Spinal cord (tissue), 10 donors: ENCODE measurements at places on chromosomes 12 and 14.
A peak's percentile ranks its signal among the peaks of the same experiment; 100 is the strongest.

DNA sequence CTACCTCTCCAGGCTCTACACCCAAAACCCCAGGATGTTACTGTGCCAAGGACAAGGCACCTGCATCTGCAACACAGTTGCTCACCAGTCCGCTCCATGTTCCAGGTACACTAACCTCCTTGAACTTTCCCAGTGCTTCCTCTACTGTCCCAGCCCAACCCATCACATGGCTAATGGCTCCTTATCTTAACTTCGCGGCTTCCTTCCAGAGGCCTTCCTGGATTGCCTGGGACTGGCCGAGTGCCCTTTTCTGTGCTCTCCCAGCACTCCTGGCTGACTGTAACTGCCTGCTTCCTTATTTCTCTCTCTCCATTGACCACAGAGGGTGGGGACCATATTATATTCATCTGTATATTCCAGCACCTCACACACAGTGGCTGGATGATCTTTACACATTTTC lies 20.9 kb downstream of the POMT2 start:
- no peak overlapping the region for H3K27ac ChIP-seq
- DNase-seq = no peak
- H3K4me1 ChIP-seq = peaks cover 17% of the 10 kb centered on the region
- H3K4me3 ChIP-seq = no peak overlapping the region
- no peaks in the 10 kb centered on the region for H3K27me3 ChIP-seq

- H3K4me3 ChIP-seq = peak overlapping the region; percentile 13
- H3K27me3 ChIP-seq = no peaks in the 10 kb centered on the region
- peak; percentile 50 for DNase-seq
- H3K4me1 ChIP-seq = no peaks in the 10 kb centered on the region
- H3K36me3 ChIP-seq = no peaks in the 10 kb centered on the region
- no peak overlapping the region for H3K27ac ChIP-seq
These were observed 56.3 kb downstream of the FGD4 start for GRCh38 chr12:32455607-32456071.

GRCh38 chr12:13223941-13224340 lies 27.4 kb downstream of the EMP1 start:
- H3K4me1 ChIP-seq = no peaks in the 10 kb centered on the region
- H3K36me3 ChIP-seq = no peaks in the 10 kb centered on the region
- no peak overlapping the region for H3K4me3 ChIP-seq
- no peaks in the 10 kb centered on the region for H3K27me3 ChIP-seq

DNA sequence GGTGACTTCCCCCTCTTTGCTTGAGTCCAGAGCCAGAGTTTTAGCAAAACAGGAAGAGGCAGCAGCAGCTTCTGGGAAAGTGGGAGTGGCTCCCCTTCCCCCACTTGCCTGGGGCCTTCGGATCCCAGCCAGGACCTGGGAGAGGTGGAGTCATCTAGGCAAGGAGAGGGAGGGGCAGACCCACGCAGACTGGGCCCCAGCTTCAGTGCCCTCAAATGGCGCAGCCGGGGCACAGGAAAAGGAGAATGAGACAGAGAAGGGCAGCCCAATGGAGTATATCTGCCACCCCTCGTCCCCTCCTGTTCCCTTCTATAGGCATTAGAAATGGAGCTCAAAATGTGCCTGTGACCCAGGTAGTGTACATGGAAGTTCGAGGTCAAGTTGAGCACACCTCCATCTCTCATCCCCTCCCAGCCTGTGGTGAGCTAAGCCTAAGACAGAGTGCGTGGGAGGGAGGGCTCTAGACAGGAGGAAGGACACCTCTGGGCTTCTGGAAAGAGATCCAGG lies 9.3 kb upstream of the HDAC7 start:
- no peaks in the 10 kb centered on the region for H3K36me3 ChIP-seq
- H3K27me3 ChIP-seq = no peaks in the 10 kb centered on the region
- DNase-seq = no peak
- H3K4me3 ChIP-seq = no peak overlapping the region
- H3K4me1 ChIP-seq = peaks cover 9% of the 10 kb centered on the region
- H3K27ac ChIP-seq = peak overlapping the region; percentile 33

DNA sequence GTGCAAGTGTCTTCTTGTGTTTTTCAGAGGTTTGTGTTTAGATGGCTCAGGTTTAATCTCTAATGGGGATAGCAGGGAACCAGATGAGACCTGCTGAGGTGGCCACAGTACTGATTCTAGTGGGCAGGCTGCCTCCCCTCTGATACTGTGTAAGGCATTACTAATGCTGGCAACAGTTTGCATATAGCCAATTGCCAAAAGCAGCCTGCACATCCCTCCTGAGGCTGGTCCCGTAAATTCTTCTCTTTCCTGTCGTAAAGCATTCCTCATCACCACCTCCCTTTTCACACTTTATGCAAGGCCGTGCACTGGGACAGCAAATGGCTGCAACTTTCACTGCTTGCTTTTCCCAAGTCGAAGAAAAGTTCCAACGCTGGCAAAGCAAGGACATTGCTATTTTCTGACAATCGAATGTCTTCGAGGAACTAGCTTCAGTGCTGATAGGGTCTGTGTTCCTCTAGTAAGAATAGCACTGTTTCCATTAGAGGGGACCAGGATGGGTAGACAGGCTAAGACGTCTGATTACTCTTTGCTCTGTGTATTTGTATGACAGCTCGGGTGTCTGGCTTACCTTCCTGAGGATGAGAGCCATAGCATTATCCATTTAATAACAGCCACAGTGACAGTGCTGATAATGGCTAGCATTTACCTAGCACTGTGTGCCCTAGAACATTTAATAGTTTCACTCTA lies 178.2 kb upstream of the HIF1A start:
- no peaks in the 10 kb centered on the region for H3K36me3 ChIP-seq
- no peaks in the 10 kb centered on the region for H3K27me3 ChIP-seq
- peak; percentile 24 for DNase-seq
- no peaks in the 10 kb centered on the region for H3K4me1 ChIP-seq
- H3K27ac ChIP-seq = no peak overlapping the region
- H3K4me3 ChIP-seq = no peak overlapping the region

- peaks cover 2% of the 10 kb centered on the region for H3K27me3 ChIP-seq
- peak overlapping the region; percentile 59 for H3K4me3 ChIP-seq
- H3K27ac ChIP-seq = peak overlapping the region; percentile 35
- H3K36me3 ChIP-seq = peaks cover 45% of the 10 kb centered on the region
- no peak for DNase-seq
- H3K4me1 ChIP-seq = peaks cover 46% of the 10 kb centered on the region
These were observed 936 bp downstream of the AKT1 start for GRCh38 chr14:104794631-104794992.

DNA sequence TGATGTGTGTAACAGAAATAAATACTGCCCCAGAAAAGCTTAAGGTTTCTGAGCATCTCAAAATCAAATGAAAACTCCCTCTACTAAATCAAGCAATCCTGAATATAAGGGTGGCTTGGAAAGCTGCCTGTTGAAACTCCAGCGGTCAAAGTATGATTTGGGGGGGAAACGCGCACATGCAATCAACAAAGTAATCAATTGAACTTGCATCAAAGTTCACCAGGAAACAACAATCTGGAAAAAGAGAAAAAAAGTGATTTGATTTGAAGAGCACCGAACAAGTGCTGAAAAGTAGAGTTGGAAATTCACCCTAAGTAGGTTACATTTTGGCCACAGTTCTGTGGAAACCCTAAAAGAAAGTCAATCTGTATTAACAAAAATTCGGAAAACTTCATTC lies 700 bp downstream of the CNIH1 start:
- H3K36me3 ChIP-seq = no peaks in the 10 kb centered on the region
- H3K4me3 ChIP-seq = peak overlapping the region; percentile 65
- no peaks in the 10 kb centered on the region for H3K27me3 ChIP-seq
- no peak for DNase-seq
- peak overlapping the region; percentile 79 for H3K27ac ChIP-seq
- H3K4me1 ChIP-seq = peaks cover 8% of the 10 kb centered on the region

DNA sequence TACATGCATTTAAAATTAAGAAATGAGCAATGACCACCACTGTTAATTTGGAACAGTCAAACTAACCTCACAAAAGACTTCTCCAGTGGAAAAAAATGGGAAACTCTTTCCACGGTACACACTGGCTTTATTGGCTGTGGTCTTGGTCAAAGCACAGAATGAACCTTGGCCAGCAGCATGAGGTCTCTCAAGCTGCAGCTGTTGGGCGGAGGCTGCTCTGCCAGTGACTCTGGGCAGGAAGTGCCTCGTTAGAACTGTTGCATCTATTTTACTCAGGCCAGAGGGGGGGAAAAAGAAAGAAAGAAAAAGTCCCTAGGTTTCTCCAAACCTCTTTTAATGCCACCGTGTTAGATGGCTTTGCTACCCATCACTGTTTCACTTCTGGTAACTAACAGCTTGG lies 279.8 kb upstream of the DIO2 start:
- H3K36me3 ChIP-seq = no peaks in the 10 kb centered on the region
- no peak for DNase-seq
- H3K4me3 ChIP-seq = no peak overlapping the region
- H3K27ac ChIP-seq = no peak overlapping the region
- no peaks in the 10 kb centered on the region for H3K4me1 ChIP-seq

DNA sequence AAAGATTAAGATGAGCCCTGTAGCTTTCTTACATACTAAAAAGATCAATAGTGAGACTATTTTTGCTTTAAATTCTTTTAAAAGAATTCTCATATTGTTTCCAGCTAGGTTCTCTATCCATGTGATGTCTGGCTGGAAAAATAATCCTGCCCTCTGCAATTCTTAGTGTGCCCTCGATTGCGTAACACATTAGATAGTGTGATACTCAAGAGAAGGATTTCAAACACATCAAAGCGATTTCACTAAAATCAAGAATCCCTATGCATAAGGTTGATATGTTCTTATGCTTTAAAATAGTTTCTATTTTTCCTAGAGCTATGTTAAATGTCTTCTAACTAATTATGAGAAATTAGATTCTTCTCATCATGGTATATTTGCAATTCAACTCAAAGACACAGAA lies 127.3 kb upstream of the PLEKHA5 start:
- no peaks in the 10 kb centered on the region for H3K27me3 ChIP-seq
- no peaks in the 10 kb centered on the region for H3K36me3 ChIP-seq
- no peak for DNase-seq
- H3K4me3 ChIP-seq = no peak overlapping the region
- H3K27ac ChIP-seq = no peak overlapping the region

- H3K27me3 ChIP-seq = no peaks in the 10 kb centered on the region
- no peaks in the 10 kb centered on the region for H3K36me3 ChIP-seq
- no peak for DNase-seq
- peak overlapping the region; percentile 84 for H3K27ac ChIP-seq
- peak overlapping the region; percentile 12 for H3K4me3 ChIP-seq
These were observed 88.5 kb upstream of the NCOR2 start for GRCh38 chr12:124655698-124656516.

GRCh38 chr12:30570211-30570890 lies 125.3 kb downstream of the IPO8 start:
- H3K27me3 ChIP-seq = no peaks in the 10 kb centered on the region
- no peak for DNase-seq
- no peaks in the 10 kb centered on the region for H3K36me3 ChIP-seq
- H3K4me3 ChIP-seq = no peak overlapping the region
- no peak overlapping the region for H3K27ac ChIP-seq

DNA sequence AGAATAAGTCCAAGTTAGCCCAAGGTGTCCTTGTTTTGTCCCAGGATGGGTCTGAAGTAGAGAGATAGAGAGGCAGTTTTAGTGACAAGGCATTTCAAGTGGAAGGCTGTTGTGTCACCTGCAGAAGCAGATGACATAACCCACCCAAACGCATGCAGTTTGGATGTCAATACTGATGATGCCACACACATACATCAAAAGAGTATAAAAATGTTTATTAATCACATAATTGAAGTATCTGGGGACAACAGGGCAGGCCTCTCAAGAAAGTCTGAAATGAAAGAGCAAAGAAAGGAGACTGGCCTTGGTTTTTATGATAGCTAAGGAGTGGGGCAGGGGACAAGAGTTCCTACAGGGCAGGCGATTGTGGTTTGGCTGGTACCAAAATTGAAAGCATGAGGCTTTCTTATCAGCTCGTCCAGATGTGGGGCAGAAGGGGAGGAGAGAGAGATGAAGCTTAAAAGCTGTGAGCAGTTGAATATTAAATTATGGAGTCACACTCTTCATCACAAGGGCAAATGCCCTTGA lies 78.4 kb upstream of the TSPAN8 start:
- H3K4me3 ChIP-seq = no peak overlapping the region
- no peak for DNase-seq
- H3K36me3 ChIP-seq = no peaks in the 10 kb centered on the region
- H3K4me1 ChIP-seq = no peaks in the 10 kb centered on the region
- no peaks in the 10 kb centered on the region for H3K27me3 ChIP-seq

- peaks cover 43% of the 10 kb centered on the region for H3K4me1 ChIP-seq
- peak; percentile 75 for DNase-seq
- peaks cover 62% of the 10 kb centered on the region for H3K27me3 ChIP-seq
- H3K4me3 ChIP-seq = peak overlapping the region; percentile 55
- H3K36me3 ChIP-seq = no peaks in the 10 kb centered on the region
- H3K27ac ChIP-seq = peak overlapping the region; percentile 75
These were observed 712 bp upstream of the FZD10 start for GRCh38 chr12:130161261-130162243.

DNA sequence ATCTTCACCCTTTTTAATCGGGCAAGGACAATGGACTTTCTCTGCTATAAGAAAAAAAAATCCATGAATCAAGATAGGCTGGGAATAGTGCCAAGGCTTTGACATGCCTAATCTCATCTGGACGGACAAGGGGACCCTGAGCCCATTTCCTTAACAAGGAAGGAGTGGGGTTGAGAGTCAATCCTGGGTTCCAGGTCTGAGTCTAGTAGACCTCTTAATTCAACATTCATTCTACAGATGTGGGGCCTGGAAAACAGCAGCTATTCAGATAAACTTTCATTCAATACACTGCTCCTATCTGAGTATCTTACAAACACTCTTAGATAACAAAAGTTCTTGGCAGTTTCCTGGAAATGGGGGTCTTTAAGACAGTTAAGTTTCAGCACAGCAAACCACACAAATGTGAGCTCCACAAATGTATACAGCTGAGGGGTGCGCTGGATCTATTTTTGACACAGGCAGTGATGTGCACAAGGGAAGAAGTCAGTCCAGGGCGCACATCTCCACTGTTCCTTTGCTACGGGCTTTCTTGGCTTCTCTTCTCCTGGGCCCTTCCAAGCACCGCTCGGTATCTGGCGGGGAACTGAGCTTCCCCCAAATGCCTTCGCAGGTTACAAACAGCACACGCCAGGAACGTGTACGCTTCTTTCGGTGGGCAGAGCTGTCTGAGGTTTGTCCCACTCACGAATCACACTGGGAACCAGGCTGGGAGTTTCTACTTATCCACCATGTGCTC lies 82.2 kb upstream of the GPR68 start:
- no peak for DNase-seq
- H3K4me1 ChIP-seq = peaks cover 40% of the 10 kb centered on the region
- no peak overlapping the region for H3K4me3 ChIP-seq
- H3K27ac ChIP-seq = no peak overlapping the region

DNA sequence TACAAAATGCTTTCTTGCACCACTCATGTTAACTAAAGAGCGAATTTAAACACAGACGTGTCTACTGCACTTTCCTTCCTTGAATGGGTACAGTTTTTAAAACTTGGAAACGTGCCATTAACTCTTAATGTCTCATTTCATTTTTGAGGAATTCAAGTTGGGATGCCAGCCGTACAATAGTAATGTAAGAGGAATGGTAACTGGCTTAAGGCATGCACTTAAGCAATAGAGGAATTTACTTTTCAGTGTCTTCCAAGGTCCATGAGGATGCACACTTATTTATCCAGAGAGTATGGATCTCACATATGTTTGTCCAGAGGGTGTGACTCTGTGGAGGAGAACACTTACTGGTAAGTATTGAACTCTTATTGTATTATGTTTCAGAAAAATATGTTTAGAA lies 52.9 kb downstream of the PPP4R4 start:
- no peak for DNase-seq
- H3K36me3 ChIP-seq = no peaks in the 10 kb centered on the region
- H3K4me3 ChIP-seq = no peak overlapping the region
- H3K27ac ChIP-seq = no peak overlapping the region
- H3K27me3 ChIP-seq = no peaks in the 10 kb centered on the region

GRCh38 chr14:101823066-101823465 lies 61.6 kb downstream of the PPP2R5C start:
- no peak overlapping the region for H3K27ac ChIP-seq
- H3K36me3 ChIP-seq = peaks cover 9% of the 10 kb centered on the region
- no peaks in the 10 kb centered on the region for H3K27me3 ChIP-seq
- peaks cover 2% of the 10 kb centered on the region for H3K4me1 ChIP-seq
- no peak for DNase-seq
- no peak overlapping the region for H3K4me3 ChIP-seq
